ENCODE measurements at places on chromosomes 5 and 9. TPM values are rescaled to one million over a fixed set of nuclear protein-coding genes. Genes with fewer than 3 reads are reported as not detected.
A peak's percentile ranks its signal among the peaks of the same experiment; 100 is the strongest.

GRCh38 chr5:127011153-127011552 lies 19.2 kb downstream of the MARCHF3 start:
- peak; percentile 37 for DNase-seq

- DNase-seq: peak; percentile 76
Measured at GRCh38 chr9:126939821-126940221, 25.2 kb downstream of the RALGPS1 start.

GRCh38 chr9:23672151-23672550 lies 153.9 kb downstream of the ELAVL2 start:
- no peak for DNase-seq

- no peak for DNase-seq
Measured at GRCh38 chr9:127114606-127115005, 7.8 kb downstream of the ANGPTL2 start.

- no peak for DNase-seq
Measured at GRCh38 chr9:130867556-130867955, 29.1 kb downstream of the QRFP start.

GRCh38 chr9:135335691-135336181 lies 143.8 kb upstream of the PPP1R26 start:
- no peak for DNase-seq

GRCh38 chr5:24067208-24067607 lies 559.8 kb downstream of the PRDM9 start:
- no peak for DNase-seq

GRCh38 chr9:133979273-133979920 lies 12.7 kb downstream of the VAV2 start:
- DNase-seq: no peak

DNA sequence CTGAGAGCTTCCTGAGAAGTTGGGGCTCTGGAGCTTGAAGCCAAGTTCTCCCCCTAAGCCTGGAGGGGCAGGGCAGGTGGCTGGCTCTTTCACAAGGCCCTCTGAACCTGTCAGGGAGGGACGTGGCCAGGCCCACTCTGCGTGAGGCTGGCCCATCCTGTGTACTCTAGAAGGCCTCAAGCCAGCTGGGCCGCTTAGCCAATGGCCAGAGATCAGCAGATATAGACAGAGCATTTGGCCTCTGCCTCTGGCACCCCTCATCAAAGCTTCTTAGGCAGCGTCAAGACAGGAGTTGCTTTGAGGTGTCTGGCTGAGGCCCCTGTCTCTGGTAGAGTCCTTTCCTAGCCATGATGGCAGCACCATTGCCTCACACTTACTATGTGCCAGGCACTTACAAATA lies 105.6 kb downstream of the FGF18 start:
- DNase-seq: no peak

- no peak for DNase-seq
Measured at GRCh38 chr9:137417161-137418021, 5.6 kb downstream of the EXD3 start.

- DNase-seq: no peak
Measured at GRCh38 chr5:150460781-150461180, 11.2 kb upstream of the RPS14 start.

GRCh38 chr5:98975223-98975622 lies 46.4 kb upstream of the CHD1 start:
- peak; percentile 30 for DNase-seq

- DNase-seq: no peak
Measured at GRCh38 chr5:150655221-150655620, 5.8 kb upstream of the MYOZ3 start.

- no peak for DNase-seq
Measured at GRCh38 chr5:1034421-1034905, 25.9 kb downstream of the NKD2 start.

DNA sequence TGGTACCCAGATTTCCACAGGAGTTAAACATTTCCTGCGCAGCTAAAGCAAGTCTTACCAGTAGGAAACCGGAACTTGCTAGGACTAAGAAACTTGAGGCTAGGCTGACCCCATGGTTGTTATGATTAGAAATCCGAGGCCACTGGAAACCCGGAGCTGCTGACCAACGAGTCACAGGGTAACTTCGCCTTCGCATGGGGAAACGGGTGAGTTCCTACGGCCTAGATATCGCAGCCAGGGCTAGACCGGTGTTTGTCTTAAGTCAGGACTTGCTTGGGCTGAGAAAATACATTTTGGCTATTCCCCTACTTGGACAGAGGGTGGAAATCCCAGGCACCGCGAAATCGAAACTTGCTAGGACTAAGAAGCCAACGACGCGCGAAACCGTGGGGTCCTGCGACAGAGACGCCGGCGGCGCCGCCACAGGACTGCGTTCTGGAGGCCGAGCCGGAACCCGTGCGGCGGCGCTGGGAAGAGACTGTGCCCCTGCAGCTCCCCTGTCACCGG lies 1.6 kb upstream of the ANXA2R start:
- peak; percentile 83 for DNase-seq

DNA sequence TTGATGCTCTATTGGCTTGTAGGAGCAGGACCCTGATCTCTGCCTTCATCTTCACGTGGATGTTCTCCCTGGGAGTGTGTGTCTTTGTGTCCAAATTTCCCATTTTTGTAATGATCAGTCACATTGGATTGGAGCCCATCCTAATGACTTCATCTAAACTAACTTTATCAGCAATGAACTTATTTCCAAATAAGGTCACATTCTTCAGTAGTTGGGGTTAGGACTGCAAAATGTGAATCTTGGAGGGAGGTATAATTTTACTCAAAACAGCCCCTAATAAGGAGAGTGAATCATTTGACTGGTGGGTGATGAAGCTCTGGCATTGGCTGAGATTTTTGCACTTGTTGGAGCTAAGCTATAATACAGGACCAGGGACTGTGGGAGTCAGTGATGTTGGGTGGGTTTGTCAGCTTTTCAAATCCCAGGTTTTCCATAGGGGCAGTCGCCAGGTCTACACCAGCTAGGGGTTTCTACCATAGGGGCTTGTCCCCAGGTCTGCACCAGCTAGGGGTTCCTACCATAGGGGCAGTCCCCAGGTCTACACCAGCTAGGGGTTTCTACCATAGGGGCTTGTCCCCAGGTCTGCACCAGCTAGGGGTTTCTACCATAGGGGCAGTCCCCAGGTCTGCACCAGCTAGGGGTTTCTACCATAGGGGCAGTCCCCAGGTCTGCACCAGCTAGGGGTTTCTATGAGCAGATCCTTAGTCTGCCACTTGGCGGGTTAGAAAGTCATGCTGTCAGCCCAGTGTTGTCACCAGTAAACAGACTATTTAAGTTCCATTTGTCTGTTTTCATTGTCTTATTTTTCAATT lies 382.6 kb upstream of the DAP start:
- DNase-seq: no peak

GRCh38 chr9:134631881-134632280 lies 9.7 kb upstream of the COL5A1 start:
- no peak for DNase-seq

DNA sequence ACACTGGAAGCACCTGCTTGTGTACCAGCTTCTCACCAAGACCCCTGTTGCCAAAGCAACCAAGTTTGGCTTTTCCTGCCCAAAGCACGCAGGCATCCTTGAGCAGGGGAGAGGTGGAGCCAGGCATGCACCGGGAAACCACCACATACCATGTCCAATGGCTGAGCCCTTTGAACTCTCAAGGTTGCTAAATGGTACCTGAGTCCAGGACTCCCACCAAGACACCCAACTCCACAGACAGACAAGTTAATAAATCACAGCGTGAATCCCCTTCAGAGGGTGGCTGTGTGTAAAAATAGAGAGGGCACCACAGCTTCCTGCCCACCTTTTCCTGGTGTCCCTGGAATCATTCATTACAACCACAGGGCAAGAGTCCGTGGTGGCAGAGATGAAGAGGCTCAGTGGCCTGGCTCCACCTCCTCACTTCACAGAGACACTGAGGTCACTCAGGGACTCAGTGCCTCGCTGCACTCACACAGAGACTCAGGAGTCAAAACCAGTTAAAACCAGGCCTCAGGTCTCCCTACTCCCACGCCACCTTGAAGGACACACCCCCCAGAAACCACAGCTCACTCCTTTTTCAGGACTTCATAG lies 143.7 kb downstream of the C5orf15 start:
- DNase-seq: peak; percentile 47

- DNase-seq: no peak
Measured at GRCh38 chr5:174504266-174504726, 220.1 kb upstream of the MSX2 start.

DNA sequence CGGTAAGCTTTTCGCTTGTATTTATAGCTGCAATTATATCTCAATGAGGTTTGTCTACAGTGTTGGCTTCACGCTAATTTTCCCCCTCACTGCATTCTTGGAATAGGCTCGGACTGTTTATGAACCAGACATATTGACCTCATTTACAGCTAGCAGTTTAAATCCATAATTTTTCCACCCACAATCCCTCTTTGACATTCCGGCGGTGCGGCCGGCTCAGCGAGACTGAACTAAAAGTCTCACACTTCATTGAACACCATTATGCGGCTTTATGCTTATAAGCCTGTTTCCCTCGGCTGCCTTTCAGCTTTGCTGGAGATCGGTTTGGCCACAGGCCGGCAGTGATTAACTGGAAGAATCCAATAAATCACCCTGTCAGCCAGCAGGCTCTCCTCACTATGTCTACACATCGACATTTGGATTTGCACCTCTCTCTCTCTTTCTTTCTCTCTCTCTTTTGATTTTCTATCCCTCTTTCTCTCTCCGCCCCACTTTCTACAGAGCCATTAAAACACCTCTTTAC lies 315.0 kb upstream of the TLE4 start:
- DNase-seq: peak; percentile 93

DNA sequence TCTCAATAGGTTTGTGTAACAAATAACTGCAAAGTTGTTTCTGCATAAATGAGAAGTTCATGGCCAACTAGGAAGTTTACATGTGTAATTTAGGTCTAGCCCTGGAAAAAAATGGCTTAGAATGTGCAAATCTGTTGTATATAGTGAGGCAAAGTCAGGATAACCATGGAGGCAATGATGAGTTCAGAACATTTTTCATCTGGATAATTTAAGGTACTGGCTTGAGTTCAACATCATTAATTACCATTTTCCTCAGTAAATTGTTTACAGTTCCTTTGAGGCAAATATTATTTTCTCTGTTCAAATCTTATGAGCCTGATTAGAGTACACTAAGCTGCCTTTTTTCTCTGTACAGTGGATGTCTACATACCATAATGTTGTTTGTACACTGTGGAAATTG lies 1259.0 kb upstream of the NUDT12 start:
- no peak for DNase-seq

GRCh38 chr5:99386406-99387077 lies 457.7 kb upstream of the CHD1 start:
- no peak for DNase-seq

GRCh38 chr5:35058374-35058788 lies 10.6 kb upstream of the AGXT2 start:
- DNase-seq: no peak

DNA sequence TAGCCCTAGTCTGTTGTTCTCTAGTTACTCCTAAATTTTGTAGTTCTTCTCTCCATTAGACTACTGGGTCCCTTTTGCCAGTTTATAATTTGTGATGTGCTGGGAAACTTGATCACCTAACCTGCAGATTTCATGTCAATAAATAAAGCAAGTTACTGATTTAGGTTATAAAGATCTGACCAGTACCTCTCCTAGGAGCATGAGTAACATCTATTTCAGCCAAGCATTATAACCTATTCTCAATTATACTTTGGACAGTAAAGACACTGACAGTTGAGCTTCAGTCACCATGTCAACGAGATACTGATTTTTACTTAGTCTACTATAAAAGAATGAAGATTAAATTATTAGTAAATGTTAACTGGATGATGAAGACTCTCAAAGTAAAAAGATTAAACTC lies 36.7 kb downstream of the CSNK1A1 start:
- no peak for DNase-seq

- peak; percentile 70 for DNase-seq
Measured at GRCh38 chr9:86948074-86948929, 996 bp upstream of the GAS1 start.

DNA sequence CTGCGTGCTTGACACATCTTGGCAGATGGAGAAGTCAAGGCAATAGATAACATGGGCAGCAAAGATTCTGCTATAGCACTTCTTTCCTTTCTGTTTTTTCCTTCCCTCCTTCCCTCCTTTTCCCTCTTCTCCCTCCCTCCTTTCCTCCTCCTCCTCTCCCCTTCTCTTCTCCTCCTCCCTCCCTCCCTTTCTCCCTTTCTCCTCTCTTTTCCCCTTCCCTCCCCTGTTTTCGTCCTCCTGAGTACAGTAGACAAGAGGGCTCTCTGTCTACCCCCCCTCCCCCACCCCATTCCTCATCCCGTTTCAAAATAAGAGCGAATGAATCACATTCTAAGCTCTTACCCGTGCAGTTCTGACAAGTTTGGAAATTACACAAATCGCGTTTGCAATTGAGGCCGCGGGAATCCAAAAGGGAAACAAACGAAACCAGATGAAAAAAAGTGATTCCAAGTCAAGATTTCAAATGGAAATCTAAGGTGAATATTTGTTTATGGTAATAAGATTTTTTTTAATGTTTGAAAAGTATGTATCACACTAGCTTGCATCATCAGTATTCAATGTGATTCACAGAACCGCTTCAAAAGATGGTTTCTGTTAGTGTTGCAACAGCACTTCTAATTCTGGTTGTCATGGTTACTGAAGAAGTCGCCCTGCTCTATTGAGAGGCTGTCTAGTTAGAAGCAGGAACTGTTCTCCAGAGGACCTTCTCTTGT lies 1.3 kb downstream of the NIM1K start:
- DNase-seq: peak; percentile 67

- no peak for DNase-seq
Measured at GRCh38 chr5:219991-220390, 1.9 kb downstream of the SDHA start.

DNA sequence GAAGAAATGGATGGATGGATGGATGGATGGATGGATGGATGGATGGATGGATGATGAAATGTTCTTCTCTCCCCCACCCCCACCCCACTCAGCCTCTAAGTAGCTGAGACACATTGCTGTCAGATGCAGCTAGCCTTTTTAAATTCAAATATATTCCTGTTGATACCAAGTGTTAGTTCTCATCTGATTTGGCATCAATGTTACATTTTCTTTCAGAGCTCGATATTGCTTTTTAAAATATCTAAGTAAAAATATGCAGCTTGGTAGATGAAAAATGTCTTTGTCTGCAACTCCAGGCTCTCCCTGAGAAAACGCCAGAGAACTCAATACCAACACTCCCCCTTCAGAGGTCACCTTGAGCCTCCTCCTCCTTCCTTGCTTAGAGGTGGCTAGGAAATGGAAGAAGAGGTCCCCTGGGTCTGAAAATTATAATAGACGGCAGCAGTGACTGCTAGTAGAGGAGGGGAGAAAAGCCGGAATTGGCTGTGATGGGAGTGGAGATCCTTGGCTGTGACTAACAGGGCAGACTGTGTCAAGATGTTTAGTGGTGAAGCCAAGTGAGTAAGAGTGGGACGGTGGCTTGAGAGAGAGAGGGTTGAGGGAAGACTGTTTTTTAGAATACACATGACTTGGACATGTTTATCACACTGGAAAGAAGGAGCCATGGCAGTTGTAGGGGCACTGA lies 156.0 kb downstream of the ZNF462 start:
- no peak for DNase-seq

The PGGT1B gene
- total RNA-seq: 9.1 TPM

The GFRA3 gene
- total RNA-seq: not detected

The IL33 gene
- total RNA-seq: not detected

The SPINK1 gene
- not detected for total RNA-seq

The SHB gene
- total RNA-seq: 32.0 TPM

The NEUROG1 gene
- not detected for total RNA-seq

The SLC1A1 gene
- total RNA-seq: 41.6 TPM

The PRR16 gene
- total RNA-seq: 4.5 TPM

The SLC24A2 gene
- not detected for total RNA-seq

The PCDHB15 gene
- not detected for total RNA-seq

The SPINK4 gene
- total RNA-seq: not detected

The TMEM171 gene
- 3.5 TPM for total RNA-seq
